ENCODE measurements at places on chromosomes 12 and 14.

GRCh38 chr12:26630546-26631027 lies 202.4 kb downstream of the ITPR2 start:
- no peak for DNase-seq

GRCh38 chr12:22626406-22626805 lies 1.4 kb downstream of the ETNK1 start:
- DNase-seq = no peak

- no peak for DNase-seq
These were observed 197.1 kb downstream of the MED13L start for GRCh38 chr12:116080415-116080814.

- DNase-seq = no peak
These were observed 202.9 kb upstream of the CDKN3 start for GRCh38 chr14:54193871-54194270.

GRCh38 chr12:120822832-120823503 lies 81.2 kb downstream of the SPPL3 start:
- DNase-seq = no peak

DNA sequence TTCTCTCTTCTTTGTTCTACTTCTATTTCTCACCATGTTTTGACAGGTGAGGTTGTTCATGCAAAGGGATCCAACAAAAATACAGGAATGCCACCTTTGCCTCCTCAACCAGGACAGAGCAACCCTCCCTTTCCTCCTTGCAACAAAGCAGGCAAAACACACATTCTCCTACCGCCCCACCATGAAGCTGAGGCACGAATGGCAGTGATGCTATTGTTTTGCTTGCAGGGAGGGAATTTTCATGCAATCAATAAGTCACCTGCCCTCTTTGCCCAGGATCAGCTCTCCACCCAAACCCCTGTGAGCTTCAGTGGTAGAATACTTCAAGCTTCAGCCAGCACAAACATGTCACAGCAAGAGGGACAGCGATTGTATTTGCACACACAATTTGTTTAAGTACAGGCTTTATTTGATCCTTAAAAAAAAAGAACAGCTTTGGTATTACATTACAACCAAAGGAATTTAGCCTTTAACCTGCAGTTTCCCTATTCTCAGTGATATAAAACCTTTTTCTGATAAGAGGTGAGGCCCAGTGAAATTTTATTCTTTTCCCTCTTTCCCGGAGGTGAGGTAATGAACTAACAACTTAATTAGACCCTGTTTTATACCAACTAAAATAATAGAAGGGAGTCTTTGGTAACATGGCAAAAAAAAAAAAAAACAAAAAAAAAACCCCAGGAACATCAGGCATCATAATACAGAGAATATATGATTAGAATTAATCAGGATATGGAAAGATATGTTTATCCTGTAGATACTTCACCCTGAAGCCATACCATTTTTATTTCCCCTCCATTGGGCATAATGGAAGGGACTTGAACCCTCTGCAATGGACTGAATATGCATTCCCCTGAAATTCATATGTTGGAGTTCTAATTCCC lies 87.0 kb upstream of the EEA1 start:
- no peak for DNase-seq

- no peak for DNase-seq
These were observed 6.7 kb upstream of the SERPINA6 start for GRCh38 chr14:94329857-94330256.

DNA sequence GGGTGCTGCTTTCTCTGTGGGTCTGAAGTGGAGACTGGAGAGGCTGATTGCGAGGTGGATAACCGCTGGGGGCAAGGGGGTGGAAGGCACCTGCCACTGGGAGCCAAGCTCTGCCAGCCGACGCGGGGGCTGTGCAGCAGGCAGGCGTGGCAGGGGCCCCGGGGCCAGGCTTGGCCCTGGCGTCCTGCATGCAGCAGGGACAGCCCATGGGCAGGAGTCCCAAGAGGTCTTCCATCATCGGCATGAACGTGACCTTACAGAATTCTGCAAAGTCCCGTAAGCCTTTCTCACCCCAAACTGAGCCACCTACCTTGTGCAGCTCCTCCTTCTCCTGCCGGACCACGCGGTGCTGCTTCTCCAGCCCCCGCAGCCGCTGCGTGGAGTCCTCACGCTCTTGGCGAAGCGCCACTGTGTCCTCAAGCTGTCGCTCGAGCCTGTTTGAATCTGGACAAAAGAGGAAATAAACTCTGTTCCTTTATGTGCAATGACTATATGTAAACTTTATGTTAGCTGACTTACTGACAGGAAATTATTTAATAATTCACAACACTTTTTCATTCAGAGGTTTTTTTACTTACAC lies 51.3 kb downstream of the AMN start:
- no peak for DNase-seq

GRCh38 chr14:55819610-55820304 lies 239.8 kb downstream of the KTN1 start:
- DNase-seq = no peak
